Osteocyte (in vitro differentiated cells): ENCODE measurements at places on chromosomes 3 and 15. TPM values are rescaled to one million over a fixed set of nuclear protein-coding genes. Genes with fewer than 3 reads are reported as not detected.
A peak's percentile ranks its signal among the peaks of the same experiment; 100 is the strongest.

The ATP8B4 gene
- total RNA-seq, result not detected in 2 replicates

The CADM2 gene
- 1.5 and 2.2 TPM in 2 replicates for total RNA-seq

GRCh38 chr3:149555927-149556326 is 81.4 kb downstream of the TM4SF4 start:
- DNase-seq, result no peak
- H3K27me3 ChIP-seq, result no peaks in the 10 kb centered on the region
- H3K4me1 ChIP-seq, result peaks cover 72% of the 10 kb centered on the region
- no peak overlapping the region for H3K4me3 ChIP-seq

GRCh38 chr3:186772701-186773417 is 10.5 kb upstream of the EIF4A2 start:
- peak overlapping the region; percentile 69 for H3K27ac ChIP-seq
- H3K36me3 ChIP-seq, result no peaks in the 10 kb centered on the region
- peaks cover 17% of the 10 kb centered on the region for H3K4me1 ChIP-seq
- no peak for DNase-seq
- H3K4me3 ChIP-seq, result peak overlapping the region; percentile 68

DNA sequence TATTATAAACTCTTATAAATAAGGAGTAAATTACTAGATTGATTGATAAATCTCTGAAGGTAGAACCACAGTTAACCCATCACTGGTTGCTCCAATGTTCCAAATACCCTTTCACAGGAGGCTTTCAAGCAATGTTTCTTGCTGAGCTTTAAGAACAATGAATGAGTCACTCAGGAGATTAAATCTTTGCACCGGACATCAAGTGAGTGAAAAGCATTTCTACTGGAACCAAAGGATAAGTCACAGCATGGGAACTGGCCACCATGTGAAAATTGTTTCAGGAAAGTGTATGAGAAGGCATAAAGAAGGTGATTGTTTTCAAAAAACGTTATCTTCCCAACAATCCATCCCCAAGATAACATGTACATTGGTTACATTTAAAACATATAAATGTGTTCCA is 90.6 kb downstream of the CNTN3 start:
- no peak overlapping the region for H3K27ac ChIP-seq
- no peak for DNase-seq

DNA sequence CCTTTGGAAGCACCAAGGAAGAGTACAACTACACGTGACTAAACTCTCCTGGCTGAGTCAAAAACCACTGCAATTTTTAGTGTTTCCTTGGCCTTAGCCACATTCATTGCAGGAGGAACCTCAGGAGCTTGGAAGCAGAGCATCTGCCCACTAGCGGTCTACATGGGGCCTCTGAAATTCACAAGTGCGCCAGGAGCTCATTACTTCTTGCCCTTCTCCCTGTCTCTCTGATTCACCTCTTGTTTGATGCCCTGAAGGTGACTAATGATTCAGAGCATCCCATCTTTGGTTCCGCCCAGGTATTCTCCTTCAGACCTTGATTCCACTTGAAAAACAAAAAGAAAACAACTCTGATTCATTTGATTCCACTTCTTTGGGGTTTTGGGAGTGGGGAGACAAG is 201.1 kb upstream of the LPP start:
- H3K27ac ChIP-seq, result no peak overlapping the region
- H3K36me3 ChIP-seq, result no peaks in the 10 kb centered on the region
- no peak overlapping the region for H3K4me3 ChIP-seq
- DNase-seq, result no peak
- no peaks in the 10 kb centered on the region for H3K27me3 ChIP-seq

- DNase-seq, result no peak
- peak overlapping the region; percentile 66 for H3K27ac ChIP-seq
- H3K27me3 ChIP-seq, result no peaks in the 10 kb centered on the region
- peaks cover 53% of the 10 kb centered on the region for H3K4me1 ChIP-seq
- no peaks in the 10 kb centered on the region for H3K36me3 ChIP-seq
Observed at GRCh38 chr3:177816667-177817208, 619.5 kb upstream of the TBL1XR1 start.
